Muscle of arm (tissue), 14 donors: ENCODE measurements at places on chromosomes 5 and 9.
A peak's percentile ranks its signal among the peaks of the same experiment; 100 is the strongest.

DNA sequence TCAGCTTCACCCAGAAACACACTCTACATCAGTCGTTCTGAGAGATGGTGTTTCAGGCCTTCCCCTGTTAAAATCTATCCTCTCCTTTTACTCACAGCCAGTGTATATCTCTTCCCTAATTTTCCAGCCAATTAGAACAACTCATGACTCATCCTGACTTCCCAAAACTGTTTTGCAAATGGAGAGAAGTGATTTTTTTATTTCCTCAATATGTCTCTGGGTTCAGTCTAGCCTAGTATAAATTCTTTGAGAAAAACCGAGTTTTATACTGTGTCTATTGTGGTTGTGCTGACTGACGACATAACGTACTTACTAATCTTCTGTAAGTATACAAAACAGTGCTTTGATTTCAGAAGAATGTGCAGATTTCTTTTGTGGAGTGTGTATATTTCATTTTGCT is 28.4 kb upstream of the CAST start:
- DNase-seq: no peak

- no peak for DNase-seq
Observed at GRCh38 chr5:19855931-19856330, 132.1 kb downstream of the CDH18 start.

- DNase-seq: no peak
Observed at GRCh38 chr9:36132086-36132485, 4.4 kb upstream of the GLIPR2 start.

GRCh38 chr5:170641589-170642031 is 137.8 kb downstream of the KCNIP1 start:
- no peak for DNase-seq

GRCh38 chr5:27722337-27722736 is 684.0 kb upstream of the CDH9 start:
- no peak for DNase-seq

DNA sequence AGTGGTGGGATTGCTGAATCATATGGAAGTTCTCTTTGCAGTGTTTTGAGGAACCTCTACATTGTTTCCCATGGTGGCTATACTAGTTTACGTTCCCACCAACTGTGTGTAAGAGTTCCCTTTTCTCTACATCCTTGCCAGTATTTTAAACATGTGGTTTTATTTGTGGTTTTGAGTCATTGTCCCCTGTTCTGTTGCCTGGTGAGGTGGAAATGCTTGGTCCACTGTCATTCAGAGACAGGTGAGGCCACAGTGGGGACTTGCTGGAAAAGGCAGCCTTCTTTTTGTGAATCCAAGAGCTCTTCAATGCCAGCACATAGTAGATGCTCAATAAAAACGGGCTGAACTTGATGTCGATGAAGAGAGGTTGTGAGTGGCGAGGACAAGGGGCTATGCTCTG is 44.2 kb downstream of the SH3PXD2B start:
- DNase-seq: no peak

GRCh38 chr5:73922224-73922623 is 296.2 kb downstream of the ARHGEF28 start:
- DNase-seq: no peak

DNA sequence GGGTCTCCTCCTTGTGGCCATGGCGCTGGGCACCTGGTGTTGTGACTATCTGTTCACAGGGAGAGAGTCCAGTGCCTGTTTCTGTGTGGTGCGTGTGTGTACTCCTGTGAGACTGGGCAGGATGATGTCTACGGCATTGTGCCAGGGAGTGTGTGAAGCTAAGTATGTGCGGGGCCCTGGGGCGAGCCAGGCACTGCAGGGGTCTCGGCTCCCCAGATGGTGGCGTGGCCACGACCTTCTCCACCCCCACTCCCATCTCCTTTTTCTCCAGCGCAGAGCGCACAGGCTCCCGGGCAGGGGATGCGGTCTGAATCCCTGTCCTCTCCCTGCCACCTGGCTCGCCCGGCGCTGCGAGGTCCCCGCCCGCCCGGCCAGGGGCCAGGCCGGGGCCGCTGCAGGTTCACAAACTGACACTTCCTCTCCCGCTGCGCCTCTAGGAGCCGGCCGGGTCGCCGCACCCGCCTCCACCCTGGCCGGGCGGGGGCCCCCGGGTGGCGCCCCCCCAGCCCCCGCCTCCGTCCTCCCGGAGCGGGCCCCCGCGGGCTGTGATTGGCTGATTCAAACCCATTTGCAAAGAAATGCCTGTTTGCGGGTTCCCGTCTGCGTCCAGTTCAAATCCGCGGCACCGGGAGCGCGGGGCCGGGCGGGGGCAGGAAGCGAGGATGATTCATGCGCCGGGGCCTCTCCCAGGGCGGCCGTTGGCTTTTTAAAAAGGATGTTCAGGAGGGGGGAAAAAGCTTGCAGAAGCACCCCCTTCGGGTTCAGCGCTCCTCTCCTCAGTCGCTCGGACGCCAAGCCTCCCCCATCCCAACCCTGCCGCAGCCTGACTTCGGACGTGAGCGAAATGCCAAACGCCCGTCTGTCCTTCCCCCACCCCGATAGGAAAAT is 790 bp downstream of the PHF19 start:
- DNase-seq: peak; percentile 72

DNA sequence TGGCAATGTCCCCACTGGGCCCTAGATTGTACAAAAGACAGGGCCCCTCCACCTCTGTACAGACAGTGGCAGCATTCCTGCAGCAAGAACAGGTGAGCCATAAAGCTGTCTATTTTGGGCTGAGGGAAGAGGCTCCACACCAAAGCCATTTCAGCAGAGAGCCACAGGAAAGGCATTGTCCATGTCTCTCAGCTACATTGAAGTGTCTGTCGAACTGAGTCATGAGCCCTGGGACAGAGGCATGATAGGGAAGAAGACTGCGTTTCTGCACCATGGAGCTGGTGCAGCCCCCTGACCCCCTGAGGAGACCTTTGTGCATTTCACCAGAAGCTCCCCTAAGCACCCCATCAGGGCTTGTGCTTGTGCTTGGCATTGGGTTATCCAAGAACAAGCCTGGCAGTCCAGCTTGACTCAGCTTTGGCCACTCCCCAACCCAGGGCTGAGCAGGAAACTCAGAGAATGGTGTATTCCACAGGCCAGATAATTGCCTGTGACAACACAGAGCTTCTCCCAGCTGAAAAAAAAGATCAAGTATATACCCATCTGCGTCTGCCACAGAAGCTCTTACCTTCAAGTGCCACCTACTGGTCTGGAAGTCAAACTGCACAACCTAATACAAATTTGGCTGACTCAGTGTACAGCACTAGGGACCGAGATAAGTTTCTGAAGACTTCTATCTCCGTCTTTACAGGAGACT is 5.9 kb upstream of the FRMD3 start:
- DNase-seq: peak; percentile 15

DNA sequence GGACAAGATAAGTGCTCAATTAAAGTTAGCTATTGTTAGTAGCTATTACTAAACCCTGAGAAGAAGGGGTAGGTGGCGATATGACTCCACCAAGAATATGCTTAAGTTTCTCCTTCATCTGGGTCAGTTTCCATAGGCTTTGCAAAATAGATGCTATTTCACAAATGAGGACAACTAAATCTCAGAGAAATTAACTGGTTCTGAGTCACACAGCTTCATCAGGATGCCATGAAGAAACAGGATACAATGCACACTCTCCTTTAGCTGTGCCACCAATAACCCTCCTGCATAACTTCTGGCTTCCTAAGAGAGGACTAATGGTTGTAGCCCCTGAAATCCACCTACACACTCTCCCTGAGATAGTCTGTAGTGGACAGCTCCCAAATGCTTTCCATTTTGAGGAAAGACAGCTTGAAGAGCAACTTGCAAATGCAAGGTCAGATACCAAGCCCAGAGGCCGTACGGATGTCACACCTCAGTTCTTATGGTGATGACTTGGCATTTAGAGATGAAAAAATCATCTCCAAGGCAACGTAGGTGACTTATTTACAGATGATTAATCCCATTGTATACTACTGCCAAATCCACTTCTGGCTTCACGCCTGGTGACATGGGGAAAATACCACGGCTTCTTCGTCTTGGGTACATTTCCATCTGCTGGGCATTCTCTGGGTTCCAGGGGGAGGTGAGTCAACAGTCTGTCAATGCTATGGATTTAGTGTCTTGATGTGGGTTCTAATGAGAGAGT is 251.4 kb upstream of the IL12B start:
- DNase-seq: no peak

- DNase-seq: peak; percentile 57
Observed at GRCh38 chr5:96876292-96876850, at the start of gene ERAP2. Gene ERAP2 (plus strand): TSS chr5:96876500. CDS start chr5:96879686, 3,186 bp downstream.

- no peak for DNase-seq
Observed at GRCh38 chr5:76379855-76380254, 23.2 kb upstream of the IQGAP2 start.

DNA sequence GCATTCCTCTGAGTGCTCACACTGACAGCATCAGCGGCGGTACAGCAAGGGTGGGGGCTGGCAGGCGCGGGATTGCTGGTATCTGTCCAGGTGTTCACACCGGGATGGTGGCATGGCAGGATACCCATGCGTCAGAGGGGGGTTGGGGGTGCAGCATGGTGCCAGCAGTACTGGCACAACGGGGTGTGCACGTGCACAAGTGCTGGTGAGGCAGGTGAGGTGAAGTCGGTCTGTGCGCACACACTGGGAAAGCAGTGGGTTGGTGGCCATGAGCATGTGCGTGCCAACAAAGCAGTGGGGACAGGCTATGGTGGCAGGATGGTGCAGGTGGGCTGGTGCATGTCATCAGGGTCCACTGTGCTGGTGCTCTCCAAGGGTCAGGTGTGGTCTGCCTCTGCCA is 819.6 kb upstream of the EDIL3 start:
- DNase-seq: no peak

- no peak for DNase-seq
Observed at GRCh38 chr9:134980516-134980915, 62.8 kb upstream of the FCN1 start.

DNA sequence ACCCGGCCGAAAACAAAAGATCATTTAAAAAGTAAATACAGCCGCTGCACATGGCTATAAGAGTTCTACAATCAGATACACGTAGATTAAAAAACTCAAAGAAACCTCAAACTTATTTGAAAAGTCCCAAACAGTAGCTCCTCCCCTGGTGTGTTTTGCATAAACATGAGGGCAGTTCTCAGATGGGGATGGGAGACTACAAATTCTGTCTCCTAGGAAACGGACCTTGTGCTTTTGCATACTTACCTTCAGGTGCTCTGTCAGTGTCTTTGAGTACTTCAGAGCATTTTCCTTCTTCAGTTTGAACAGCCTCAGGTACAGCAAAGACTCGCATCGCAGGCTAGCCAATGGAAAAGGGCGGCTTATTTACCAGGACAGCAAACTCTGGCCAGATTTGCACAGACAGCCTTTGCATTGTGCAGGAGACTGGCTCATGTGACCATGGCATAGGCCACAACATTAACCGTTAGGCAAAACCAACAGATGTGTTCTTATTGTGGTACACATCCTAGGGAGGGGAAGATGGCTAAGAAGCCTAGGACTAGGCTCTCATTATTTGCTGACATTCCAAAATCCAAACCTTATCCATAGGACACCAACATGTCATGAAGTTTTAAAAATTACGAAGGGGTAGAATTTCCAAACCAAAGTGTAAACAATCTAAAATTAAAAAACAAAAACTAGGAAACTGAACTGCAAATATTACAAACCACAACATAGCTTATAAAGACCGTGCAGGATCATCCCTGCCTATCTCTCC is 12.8 kb downstream of the LEAP2 start:
- DNase-seq: no peak

DNA sequence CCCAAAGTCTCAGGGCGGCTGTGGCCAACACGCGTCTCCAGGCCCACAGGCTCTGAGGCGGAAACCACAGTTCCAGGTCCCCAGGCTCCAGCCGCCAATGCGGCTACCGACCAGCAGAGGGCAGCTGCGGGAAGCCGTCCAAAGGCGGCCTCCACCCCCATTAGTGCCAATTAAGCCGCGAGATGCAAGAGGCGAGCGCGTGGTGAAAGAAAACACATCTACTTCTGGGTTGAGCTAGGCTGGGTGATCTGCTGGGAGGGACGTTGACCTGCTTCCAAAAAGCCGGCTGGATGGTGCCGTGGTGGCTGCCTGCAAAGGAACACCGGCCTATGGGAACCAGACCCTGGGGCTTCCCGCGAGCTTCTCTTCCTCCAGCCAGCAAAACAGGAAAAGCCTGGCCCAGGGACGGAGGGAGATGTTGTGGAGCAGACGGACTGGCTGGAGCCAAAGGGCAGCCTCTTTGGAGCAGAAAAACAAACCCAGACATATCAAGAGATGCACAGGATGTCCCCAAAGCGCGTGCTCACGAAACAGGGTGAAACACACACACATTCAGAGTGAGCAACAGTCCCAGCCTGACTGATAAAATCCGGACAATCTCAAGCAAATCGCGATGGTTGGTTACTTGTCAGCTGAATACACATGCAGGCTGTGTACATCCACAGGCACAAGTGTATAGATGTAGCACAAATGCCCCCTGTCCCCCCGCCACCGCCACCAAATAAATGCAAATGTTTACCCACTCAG is 187.1 kb upstream of the BRINP1 start:
- DNase-seq: peak; percentile 55

GRCh38 chr5:35852084-35852734 is 4.5 kb upstream of the IL7R start:
- DNase-seq: no peak

DNA sequence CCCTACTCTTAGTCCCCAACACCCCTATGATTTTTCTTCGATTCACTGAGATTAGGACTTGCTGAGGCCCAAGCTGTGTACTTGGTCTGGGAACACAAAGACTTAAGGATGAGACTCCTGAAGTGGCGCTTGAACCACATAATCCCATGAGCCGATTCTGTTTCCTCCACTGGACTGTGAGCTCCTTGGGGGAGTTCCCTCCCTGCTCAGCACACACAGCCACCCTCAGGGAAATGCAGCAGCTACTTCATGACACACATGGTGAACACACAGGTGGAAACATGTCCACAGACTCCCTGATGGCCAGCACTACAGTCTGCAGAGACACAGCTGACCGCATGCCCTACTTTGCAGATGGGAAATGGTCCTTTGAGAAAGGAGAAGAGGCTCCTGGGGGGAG is 101.1 kb downstream of the C5orf15 start:
- DNase-seq: no peak

DNA sequence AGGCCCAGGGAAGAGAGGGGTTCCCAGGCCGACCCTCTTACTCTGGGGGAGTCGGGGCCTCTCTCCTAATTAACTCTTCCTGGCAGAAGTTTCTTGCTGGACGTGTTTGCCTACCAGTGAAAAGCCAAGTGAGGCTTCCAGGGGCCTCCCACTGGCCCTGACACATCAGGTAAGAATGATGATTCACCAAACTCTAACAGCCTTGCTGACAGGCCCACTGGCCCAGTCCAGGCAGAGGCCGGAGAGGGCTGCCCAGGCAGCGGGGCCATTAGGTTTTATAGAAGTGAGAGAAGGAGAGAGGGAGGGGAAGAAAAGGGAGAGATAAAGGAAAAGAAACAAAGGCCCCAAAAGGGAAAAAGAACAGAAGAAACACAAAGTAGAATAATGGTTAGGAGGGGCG is 50.8 kb upstream of the FOXE1 start:
- DNase-seq: no peak

- DNase-seq: no peak
Observed at GRCh38 chr9:113651896-113652295, 188.4 kb downstream of the RGS3 start.

GRCh38 chr5:115968770-115969169 is 6.5 kb downstream of the LVRN start:
- DNase-seq: no peak

- peak; percentile 31 for DNase-seq
Observed at GRCh38 chr5:39224196-39224761, 4.9 kb upstream of the FYB1 start.

GRCh38 chr5:854217-854616 is 3.4 kb upstream of the ZDHHC11 start:
- DNase-seq: no peak
